ENCODE measurements at places on chromosomes 2 and 18.

- DNase-seq = no peak
Observed at GRCh38 chr18:48044944-48045343, 114.5 kb upstream of the SMAD2 start.

DNA sequence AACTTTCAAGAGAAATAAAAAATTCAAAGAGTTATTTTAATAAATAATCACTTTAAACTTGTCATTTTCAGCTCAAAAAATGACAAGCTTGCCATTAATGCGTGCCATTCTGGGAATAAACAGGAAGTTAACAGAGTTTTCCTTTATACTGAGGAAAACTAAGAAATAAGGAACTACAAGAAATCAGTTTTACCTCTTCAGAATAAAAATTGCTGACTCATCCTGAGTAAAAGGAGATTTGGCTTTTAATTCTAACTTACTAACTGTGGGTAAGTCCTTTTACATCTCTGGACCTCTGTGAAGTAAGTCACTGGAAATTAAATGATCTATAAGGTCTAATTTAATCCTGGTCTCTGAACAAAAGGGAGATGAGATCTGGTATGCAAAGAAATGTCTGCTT, 16.1 kb downstream of the CEBPZ start:
- no peak for DNase-seq

GRCh38 chr18:26548415-26549262, at the start of gene KCTD1:
Gene KCTD1, minus strand, starts transcription at chr18:26548553. Its CDS starts 17 bp downstream, at chr18:26548536.
- DNase-seq = peak; percentile 24

DNA sequence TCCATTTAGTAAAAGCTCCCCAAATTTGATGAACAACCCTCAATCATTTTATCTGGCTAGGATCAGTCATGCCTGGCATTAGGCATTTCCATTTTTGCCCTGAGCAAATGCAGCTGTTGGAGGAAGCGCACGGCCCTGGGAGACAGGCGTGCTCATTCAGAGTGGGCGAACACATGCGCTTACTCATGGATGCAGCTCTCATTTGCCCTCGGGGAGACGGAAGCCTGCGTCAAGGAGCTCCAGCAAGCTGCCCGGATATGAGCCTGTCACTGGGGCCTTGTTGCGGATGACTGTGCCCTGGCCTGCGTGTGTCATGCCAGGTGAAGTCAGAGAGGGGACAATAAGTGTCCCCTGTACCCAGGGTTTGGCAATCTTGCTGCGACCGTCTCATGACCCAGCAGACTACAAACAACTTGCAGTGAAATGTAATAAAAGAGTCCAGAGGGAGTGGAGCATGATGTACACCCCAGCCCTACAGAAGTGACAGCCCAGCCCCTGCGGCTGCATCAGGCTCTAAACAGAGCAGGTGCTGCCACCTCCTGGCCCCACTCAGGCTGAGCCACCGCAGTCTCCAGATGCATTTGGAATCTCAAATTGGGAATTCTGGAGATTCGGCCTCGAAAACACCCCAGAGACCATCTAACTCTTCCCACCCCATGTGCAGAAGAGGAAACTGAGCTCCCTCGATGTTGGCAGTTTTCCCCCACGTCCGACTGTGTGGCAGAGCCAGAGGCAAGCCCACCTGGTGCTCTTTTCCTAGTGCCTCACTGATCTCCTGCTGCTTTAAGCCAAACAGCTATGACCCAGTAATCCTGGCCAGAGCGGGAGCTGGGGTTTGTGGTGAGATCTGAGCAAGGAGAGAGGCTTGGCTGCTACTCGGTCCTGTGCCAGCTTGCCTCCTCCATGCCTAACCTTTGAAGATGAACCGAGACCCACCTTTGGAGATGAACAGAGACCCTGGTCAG, 105.0 kb upstream of the ALK start:
- DNase-seq = no peak

DNA sequence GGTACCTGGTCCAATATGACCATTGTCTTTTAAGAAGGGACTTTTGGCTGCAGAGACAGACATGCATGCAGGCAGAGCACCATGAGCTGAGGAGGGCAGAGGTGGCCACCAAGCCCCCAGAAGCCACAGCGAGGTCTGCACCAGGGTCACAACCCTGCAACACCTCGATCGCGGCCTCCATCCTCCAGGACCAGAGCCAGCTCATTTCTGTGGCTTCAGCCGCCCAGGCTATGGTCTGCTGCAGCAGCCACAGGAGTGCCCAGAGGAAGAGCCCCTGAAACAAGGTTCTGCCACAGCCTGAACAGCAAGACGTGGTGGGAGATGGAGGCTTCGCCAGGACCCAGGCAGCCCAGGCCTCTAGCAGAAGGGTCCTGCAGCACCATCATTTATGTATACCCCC, 53.9 kb downstream of the ANKMY1 start:
- DNase-seq = no peak

DNA sequence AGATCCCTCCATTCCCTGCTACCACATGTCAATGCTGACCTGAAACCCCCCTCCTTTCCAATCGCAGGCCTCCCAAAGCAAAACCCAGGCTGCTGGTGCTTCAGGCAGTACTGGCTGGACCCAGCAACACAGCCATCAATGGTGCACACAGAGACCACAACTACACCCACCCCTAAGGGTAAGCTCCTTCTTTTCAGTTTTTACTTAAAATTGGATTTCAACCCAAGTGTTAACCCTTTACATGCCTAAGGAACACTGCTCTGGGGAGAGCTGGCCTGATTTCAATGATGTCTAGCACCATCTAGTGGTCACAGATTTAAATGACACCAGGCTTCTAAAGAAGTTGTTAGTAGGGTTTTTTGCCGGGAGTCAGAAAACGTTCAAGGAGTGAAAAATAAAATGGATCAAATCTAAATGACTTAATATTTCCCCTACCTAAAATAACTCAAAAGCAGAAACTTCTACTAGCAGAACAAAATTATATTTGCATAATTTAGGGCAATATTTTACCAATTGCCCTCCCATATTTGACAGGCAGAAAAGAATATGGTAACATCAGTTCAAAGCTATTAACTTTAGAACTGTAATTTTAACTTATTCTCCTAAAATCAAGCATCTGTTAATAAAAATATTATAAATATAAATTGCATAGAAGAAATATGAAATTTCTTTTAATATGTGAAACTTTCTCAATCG, 24.6 kb downstream of the FECH start:
- DNase-seq = no peak

All from NCI-H2081 treated with DMSO at 0.1 percent for 48 hours (cell line).